Globus pallidus (tissue), 1 donor: ENCODE measurements at places on chromosomes 16 and 17.

- no peak for DNase-seq
Observed at GRCh38 chr16:67241008-67241900, 6.0 kb downstream of the FHOD1 start.

GRCh38 chr17:49997301-49997650 lies 2.3 kb upstream of the DLX3 start:
- DNase-seq, result no peak

DNA sequence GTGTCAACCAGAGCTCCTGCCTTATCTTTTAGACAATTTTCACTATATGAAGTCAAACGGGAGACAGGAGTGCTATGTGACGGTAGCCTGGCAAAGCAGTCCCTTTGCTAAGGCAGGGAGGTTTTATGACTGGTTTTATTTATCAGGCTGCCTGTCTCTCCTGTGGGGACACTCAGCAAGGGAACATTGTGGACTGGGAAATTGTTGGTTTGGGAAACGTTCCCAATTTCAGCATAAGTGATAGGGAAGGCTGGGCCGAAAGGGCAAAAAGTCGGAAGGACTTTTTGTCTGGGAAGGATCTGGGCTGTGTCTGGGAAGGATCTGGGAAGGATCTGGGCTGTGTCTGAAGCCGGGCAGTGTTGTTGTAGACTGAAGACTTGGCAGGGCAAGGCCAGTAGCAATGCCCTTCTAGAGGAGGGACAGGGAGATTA lies 211.2 kb downstream of the PARN start:
- no peak for DNase-seq

- no peak for DNase-seq
Observed at GRCh38 chr17:49708515-49709183, 885 bp upstream of the SLC35B1 start.

DNA sequence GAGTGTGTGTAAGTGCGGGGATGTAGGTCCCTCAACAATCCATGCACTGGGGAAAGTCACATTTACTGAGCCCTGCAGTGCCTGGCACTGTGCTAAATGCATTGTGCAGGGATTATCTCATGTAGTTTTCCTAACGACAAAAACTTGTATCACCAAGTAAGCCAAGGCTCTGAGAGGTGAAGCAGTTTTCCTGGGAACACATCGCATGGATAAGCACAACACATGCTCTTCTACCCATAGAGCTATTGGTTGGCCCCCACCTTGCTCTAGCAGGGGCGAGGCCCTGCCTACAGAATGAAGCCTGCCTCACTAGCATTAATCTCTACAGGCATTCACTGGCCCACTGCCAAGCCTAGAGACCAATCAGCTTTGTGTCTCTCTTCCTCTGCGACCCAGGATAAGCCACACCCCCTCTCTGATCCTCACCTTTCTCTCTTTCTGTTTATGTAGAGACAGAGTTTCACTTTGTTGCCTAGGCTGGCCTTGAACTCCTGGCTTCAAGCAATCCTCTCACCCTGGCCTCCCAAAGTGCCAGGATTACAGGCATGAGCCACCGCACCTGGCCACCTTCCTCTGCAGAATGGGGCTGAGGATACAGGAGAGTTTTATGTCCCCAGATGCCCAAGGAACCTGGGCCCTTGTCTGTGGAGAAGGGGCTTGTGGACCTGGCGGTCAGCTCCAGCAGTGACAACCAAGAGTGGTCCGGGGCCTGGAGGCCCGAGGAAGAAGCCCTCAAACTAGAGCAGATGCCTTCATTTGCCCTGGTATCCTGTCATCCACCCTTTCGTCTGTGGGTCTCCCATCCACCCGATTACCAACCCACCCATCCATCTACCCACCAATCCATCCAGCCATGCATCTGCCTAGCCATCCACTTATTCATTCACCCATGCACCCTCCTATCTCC lies 12.8 kb downstream of the CDH16 start:
- no peak for DNase-seq

DNA sequence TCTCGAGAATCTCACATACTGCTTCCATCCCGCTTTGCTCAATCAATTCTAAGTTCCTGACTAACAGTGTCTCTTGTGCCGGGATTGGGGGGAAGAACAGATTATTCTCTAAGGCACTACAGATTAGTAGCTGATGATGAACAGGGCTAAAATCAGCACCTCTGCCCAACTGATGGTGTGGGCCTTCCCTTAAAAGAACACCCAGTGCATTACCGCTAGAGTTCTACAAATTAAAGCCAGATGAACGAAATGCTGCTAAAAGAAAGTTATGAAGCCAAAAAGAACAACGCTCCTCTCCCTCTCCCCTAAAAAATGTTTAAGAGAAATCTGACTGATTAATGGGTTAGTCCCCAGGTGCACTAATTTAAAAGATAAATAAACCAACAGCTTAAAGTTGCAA lies 4.4 kb downstream of the CDC27 start:
- no peak for DNase-seq

DNA sequence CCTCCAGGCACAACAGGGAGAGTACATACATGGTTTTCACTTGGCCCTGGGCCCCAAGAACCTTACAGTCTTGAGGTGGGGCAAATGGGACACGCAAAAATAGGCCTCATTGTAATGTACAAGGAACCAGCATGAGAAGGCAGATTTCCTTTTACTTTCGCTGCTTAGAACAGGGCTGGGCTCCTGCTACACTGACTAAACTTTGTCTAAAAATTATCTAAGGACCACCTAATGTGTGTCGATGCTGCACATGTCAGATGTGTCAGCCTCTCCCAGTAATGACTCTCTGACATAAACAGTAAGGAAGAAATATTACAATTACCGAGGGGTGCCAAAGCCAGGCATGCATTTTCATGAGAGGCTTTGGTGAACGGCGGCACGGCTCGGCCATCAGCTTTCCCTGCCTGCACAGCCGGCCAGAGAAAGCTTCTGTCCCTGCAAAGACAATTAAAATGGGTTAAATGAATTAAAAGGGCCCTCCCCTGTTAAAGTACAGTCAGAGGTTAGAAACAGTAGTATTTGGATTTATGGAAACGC lies 224.2 kb upstream of the IRX3 start:
- no peak for DNase-seq

GRCh38 chr17:7989781-7990655 lies 12.4 kb upstream of the GUCY2D start:
- DNase-seq, result peak; percentile 51

DNA sequence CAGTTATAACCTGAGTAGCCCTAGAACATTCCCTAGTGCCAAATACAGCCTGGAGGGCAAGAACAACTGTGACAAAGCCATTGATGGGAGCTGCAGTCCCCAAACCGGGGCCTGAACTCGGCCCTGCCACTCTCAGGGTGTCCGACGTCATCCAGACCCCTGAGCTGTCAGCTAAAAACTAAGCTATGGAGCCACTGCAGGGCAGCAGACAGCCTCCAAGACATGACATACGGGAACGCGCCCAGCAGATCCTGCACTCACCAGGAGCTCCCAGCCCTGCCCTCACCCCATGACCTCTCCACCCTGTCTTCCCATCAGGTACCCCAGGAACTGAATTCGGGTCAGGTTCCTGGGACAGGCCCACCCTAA lies 28.4 kb downstream of the KDM8 start:
- no peak for DNase-seq

DNA sequence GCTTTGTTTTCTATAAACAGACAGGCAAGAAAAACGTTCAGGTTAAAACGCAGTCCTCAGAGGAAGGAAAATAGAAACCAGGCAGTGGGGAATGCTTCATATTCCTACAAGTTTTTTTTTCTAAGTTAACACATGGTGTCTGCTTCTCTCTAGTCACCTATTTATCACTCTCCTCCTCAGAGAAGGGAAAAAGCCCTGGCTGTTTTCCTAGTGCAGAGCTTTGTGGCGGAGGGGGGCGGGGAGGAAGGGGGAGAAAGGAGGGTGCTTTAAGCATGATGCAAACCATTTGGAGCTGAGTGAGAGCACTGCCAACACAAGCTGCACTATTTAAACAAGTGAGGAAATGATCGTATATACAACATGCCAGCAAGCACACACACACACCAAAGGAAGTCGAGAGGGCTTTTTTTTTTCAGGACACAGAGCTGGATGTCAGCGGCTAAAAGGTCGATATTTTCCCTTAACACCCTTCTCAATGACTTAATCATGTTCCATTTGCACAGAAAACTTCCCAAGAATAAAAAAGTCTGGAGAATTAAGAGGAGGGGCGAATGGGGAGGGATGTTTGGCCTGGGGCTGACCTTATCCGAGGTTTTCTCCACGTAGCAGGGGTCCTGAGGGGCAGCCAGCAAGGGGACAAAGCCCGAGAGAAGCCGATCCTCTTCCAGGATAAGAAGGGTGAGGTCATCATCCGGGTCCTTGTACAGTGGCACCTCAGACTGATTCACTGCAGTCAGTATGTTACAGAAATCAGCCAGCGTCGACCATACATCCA lies 117.4 kb downstream of the HIC1 start:
- DNase-seq, result peak; percentile 64

DNA sequence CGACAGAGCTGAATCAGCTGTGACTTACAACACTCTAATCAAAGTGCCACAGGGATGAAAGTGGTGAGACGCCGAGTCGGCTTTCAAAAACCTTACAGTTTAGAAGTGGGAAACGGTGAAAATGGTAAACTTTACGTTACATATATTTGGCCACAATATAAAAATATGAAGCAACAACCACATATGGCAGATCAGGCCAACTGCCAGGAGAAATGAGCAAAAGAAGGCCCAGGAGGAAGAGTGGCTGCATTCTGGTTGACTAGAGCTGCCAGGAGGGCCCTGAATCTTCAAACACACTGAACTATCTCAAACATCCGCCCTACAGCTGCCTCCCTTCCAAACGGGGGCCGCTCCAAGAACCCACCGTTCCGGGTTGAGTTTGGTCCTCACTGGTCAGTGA lies 56.3 kb downstream of the MRM3 start:
- no peak for DNase-seq

GRCh38 chr16:27316038-27316680 lies 2.4 kb downstream of the IL4R start:
- DNase-seq, result no peak

- no peak for DNase-seq
Observed at GRCh38 chr16:12027558-12028287, 51.2 kb downstream of the SNX29 start.

DNA sequence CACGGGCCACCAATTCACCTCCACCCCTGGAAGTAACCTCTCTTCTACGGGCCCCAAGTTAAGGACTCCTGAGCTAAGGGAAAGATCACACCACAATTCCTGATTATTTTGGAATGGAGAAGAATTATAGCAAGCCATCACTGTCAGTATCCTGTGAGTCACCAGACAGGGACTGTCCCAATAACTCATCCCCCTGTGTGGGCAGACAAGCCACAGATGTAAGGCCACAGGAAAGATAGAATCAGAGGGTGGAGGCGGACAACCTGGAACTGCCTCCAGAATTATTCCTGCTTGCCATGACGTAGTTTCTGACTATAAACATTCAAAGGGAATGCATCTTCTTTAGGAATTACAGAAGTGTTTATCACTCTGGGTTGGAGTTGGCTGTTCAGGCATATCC lies 5.8 kb upstream of the MYO1D start:
- DNase-seq, result no peak

DNA sequence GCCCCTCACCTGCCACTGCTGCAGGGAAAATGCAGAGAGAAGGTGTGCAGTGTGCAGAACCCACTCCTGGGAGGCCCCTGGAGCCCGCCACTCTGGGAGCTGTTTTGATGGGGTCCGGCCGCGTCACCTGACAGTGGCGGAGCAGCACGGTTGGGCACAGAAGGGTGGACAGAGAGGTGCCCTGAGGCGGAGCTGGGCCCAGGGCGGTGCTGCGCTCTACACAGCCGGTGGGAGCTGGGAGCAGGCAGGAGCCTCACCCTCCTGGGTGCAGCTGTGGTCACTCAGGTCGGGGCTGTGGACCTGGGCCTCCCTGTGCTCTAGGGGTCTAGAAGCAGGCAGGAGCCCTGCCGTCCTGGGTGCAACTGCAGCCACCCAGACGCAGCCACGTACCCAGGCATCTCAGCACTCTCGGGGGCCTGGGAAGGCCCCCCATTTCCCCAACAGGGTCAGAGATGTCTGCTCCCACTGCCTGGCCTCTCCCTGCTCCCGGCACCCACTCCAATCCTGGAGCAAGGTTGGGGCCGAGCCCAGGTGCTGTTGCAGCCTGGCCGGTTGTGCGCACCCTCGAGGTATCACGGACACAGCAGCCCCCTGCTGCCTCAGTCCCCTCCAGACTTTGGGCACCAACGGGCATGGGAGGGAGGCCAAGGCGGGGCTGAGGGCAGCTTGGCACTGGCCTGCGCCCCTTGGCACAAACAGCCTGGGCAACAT lies 304.4 kb upstream of the AXIN2 start:
- no peak for DNase-seq

GRCh38 chr16:86911437-86911958 lies 333.1 kb downstream of the FOXL1 start:
- no peak for DNase-seq

- no peak for DNase-seq
Observed at GRCh38 chr17:56057869-56058268, 95.4 kb upstream of the ANKFN1 start.

DNA sequence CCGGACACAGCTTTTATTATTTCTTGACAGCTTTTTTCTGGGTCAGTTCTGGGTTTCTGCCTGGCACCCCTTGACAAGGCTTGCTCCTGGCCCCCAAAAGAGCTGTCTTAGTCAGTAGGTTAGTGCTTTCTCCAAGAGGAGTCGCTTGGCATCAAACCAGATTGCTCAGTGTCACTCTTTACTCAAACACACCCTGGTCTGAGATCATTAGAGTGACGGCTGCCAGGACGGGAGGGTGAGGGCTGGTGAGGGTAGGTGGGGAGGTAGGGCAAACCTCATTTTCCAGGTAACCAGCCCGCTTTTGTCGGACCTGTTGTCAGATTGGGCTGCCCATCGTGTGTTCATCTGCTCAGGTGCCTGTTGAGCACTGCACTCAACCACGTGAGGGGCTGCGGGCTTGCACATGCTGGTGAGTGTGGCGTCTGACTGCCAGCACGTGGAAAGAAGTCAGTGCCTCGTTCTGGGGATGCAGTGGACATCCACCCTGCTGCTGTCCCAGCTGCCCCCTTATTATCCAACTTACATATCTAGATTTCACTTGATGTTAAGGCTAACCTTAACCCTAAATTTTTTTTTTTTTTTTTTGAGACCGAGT lies 12.4 kb downstream of the TMEM94 start:
- DNase-seq, result no peak

DNA sequence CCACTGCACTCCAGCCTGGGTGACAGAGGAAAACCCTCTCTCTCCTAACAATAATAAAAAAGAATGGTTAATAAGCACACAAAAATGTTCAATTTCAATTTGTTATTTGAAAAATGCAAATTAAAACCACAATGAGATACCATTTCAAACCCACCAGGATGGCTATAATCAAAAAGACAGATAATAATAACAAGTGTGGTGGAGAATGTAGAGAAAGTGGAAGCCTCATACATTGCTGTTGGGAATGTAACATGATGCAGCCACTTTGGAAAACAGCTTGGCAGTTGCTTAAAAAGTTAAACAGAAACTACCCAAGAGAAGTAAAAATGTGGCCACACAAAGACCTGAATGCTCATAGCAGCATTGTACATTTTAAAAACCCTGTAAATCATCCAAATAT lies 51.8 kb upstream of the MAP3K14 start:
- DNase-seq, result no peak

GRCh38 chr16:894136-894535 lies 76.6 kb downstream of the LMF1 start:
- no peak for DNase-seq
